ENCODE measurements at places on chromosomes 4 and X.

DNA sequence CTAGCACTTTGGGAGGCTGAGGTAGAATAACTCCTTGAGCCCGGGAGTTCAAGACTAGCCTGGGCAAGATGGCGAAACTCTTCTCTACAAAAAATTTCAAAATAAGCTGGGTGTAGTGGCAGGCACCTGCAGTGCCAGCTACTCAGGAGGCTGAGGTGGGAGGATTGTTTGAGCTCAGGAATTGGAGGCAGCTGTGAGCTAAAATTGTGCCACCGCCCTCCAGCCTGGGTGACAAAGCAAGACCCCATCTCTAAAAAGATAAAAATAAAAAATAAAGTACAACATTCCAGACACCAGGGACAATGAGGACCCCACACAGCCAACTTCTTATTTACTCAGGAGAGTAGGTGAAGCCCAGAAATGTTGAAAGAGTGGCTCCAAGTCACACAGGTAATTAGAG is 53.0 kb downstream of the APBB2 start:
- DNase-seq, result no peak

DNA sequence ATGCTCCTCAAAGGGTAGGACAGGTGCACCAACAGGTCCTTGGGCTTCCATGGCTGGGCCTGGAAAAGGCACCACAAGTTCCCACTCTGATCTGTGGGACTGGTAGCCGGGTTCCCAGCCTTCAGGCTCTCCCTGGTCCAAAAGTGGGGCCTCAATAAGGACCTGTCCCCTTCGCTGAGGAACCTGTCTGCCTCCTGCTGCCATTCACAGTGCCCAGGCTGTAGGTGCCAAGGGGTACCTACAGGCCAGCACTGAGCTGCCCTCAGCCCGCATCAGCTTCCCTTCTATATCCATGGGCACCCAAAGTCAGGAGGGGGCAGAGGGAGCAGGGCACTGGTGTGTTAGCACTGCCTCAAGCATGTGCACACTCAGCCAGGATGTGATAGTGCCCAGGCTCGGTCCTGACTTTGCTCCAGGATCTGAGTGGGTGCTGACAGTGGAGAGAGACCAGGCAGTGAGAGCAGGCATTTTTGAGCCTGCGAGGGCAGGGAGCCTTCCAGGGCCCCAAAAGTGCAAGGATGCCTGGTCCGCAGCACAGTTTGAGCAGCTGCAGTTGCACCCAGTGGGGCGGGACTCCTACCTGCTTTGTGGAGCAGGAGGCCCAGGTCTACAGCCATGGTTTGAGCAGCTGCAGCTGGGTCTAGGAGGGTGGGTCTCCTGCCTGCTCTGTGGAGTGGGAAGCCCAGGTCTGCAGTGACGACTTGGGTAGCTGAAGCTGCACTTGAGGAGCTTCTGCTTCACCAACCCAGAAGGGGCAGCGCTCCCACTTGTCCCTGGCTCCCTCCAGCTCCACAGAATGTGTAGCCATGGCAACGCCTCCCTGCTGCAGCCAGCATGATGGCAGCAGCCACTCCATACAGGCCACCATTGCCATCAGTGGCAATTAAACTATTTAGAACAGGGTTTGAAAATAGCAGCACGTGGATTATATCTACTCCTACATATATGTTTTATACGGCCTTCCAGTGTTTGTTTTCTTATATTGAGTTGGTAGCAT is 376.4 kb downstream of the KCTD8 start:
- DNase-seq, result no peak

GRCh38 chr4:24794916-24795665 is at the start of gene SOD3:
Gene SOD3, plus strand, starts transcription at chr4:24795573. Its CDS starts 3,949 bp downstream, at chr4:24799522.
- no peak for DNase-seq

GRCh38 chr4:177008071-177008835 is 215.5 kb upstream of the VEGFC start:
- no peak for DNase-seq

DNA sequence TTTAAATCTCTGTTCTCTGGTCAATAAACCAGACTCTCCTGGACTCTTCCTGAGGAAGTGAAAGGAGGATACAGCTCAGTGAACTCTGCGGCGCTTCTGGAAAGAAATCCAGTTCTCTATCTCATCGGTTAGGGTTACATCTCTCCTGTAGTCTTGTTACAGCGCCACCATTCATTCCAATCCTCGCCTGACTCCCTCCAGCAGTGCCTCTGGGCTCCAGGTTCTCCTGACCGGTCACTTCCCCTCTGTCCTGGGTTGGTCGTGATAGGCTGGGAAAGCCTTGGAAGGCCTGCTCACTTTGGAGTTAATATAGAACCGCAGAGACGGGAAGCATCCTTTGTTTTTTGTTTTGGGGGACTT is 97.0 kb upstream of the STOX2 start:
- DNase-seq, result no peak

- no peak for DNase-seq
Observed at GRCh38 chrX:37603938-37604409, 32.5 kb downstream of the LANCL3 start.

DNA sequence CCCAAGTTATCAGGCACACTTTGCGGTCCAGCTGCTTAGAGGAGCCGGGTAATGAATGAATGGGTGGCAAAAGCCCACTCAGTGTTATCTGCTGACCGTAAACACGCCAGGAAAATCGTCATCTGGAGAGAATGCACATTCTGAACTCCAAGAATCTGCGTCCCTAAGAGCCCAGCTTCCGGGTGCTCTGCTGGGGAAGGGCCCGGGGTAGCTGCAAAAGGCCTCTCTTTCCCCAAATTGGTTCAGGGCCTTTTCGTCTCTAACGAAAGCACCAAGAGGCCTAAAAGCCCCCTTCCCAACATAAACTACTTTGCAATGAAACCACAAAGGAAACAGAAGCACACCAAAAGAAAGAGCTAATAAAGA is 1.6 kb upstream of the SFRP2 start:
- no peak for DNase-seq

- no peak for DNase-seq
Observed at GRCh38 chr4:93730760-93731159, 97.8 kb upstream of the ATOH1 start.

GRCh38 chr4:112185740-112186670 is 40.8 kb downstream of the FAM241A start:
- no peak for DNase-seq

- no peak for DNase-seq
Observed at GRCh38 chrX:151973060-151973661, 1.3 kb downstream of the GABRE start.

GRCh38 chrX:19776753-19777152 is 110.6 kb downstream of the SH3KBP1 start:
- DNase-seq, result no peak

- no peak for DNase-seq
Observed at GRCh38 chr4:1534095-1534872, 128.0 kb upstream of the NKX1-1 start.

DNA sequence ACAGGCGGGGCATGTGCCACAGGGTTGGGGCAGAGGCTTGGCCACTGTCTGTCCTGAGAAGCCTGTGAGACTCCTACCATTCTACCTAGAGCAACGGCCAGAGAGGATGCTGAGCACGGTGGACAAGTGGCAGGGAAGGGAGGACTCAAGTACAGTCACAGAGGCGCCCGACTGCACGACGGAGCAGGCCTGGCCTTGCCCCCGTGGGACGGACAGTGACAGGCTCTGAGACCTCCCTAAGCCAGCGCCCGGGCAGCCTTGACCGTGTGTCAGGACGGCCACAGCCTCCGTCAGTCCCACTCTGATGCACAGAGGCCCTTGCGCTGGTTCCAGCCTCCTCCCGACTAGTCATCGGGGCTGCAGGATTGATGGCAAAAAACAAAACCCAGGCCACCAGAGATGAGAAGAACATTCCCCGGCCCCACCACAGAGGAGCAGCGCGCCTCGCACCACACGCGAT is 36.7 kb upstream of the MXD4 start:
- DNase-seq, result no peak

GRCh38 chr4:75822416-75822815 is 79.8 kb downstream of the PPEF2 start:
- no peak for DNase-seq

DNA sequence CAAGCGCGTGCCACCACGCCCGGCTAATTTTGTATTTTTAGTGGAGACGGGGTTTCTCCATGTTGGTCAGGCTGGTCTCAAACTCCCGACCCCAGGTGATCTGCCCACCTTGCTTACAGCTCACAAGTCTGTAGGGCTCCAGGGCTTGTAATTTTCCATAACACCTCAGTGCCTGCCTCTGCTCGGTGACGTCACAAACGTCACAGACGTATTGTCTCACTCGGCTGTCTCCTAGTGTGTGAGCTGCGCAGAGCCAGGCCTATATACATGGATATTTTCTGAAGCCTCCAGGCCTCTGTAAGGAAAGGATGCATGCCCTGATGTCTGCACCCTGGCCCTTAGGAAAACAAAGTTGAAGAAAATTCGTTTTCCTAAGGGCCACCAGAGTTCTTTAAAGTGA is 8.6 kb upstream of the NKRF start:
- no peak for DNase-seq

DNA sequence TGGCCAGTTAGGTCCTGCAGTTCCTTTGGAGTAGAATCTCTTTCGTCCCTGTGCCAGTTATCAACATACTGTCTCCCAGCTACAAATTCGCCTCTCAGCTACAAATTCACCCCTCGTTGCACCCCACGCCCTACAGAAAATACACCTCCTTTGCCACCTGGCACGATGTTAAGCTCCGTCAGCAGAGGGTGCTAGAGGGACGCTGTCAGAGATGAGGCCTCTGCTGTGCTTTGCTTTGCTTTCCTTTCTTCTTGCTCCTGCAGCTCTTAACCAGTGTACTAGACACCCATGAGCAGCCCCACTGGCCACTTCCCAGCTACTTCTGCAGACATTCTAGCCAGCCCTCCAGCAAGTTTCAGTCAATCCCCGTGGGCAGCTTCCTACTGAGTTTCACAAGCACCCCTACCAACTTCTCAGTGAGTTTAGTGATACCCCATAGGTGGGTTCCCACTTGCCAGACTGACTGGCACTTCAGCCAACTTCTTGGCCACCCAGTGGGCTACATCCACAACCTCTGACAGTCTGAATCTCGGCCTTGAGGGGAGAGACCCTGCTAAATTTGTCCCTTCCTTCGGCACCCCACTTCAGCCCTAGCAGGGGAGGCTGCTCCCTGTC is 21.8 kb downstream of the HAUS3 start:
- DNase-seq, result peak; percentile 62

DNA sequence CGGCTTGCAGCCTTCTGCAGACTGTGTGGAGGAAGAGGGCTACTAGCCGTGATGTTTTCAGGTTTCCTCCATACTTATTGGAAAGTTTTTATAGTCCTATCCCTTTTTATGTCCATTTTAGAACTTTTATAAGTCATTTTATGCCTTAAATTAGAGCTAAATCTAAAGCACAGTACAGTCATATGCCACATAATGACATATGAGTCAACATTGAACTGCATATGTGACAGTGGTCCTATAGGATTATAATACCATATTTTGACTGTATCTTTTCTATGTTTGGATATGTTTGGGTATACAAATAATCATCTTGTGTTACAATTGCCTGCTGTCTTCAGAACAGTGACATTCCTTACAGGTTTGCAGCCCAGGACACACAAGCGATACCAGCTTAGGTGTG is 200.2 kb downstream of the SPRY1 start:
- no peak for DNase-seq

- no peak for DNase-seq
Observed at GRCh38 chr4:181083757-181084361, 1159.3 kb upstream of the TENM3 start.

DNA sequence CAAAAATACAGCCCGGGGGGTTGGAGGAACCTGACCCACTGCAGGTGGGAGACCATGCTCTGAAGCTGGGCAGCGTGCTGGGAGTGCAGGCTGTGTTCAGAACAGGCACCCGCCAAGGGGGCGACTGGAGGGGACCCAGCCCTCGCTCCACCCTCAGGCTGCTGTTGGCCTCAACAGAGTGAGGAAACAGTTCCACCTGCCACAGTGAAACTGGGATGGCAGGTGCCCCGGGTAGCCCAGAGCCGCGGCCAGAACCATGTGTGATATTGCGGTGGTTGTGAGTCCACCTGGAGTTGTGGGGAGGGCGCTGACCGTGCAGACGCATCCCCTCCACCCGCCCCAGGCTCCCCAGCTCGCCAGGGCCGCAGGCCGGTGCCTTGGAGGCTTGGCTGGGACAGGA is 45.7 kb upstream of the PSAPL1 start:
- no peak for DNase-seq

GRCh38 chr4:6688879-6689505 is 4.7 kb upstream of the S100P start:
- peak; percentile 87 for DNase-seq

- DNase-seq, result no peak
Observed at GRCh38 chrX:132748909-132749308, 209.5 kb downstream of the HS6ST2 start.

DNA sequence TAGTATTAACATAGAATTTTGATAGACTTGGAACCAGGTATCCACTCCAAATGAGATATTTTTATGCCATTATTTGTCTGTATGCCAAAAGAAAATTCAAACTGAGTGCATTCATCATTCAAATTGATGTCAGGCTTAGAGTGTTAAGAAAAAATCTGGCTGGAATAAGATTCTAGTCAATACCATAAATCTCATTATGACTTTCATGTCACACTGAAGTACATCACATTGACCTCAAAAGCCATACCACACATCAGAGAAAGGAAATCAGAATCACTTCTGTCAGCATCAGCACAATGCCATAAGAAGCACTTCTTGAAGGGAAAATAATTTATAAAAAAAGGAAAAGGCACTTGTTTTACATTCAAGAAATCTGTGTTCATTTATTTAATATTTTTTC is 119.0 kb upstream of the BMP3 start:
- no peak for DNase-seq

- DNase-seq, result no peak
Observed at GRCh38 chrX:17854069-17854468, 7.0 kb downstream of the RAI2 start.

DNA sequence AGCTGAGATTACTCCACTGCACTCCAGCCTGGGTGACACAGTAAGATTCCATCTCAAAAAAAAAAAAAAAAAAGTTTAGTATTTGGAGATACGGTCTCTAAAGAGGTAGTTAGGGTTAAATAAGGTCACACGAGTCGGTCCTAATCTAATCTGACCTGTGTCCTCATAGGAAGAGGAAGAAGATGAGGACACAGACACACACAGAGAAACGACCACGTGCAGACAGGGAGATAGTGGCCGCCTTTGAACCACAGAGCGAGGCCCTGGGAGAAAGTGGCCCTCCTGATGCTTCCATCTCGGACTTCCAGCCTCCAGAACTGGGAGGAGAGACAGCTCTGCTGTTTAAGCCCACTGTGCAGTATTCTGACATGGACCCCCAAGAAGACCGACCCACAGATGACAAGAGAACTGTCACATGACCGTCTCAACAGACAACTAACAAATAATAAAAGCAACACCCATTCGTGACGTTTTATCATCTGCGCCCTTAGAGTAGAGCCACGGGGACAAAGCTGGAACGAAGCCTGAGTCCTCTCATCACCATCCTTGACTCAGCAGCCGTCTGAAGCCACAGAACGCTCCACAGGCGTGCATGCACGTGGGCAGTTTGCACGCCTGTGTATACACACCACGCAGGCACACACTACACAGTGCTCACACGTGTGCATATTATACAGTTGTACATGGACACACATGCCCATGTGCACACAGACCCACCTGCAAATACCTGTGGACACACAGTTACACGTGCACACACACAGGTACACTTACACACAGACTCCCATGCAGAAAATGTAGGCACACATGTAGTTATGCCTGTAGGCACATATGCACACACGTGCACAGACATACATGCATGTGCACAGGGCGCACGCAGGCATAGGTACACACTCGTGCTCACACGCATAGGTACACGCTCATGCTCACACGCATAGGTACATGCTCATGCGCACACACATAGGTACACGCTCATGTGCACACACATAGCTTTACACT is 51.7 kb downstream of the FAM53A start:
- DNase-seq, result no peak

Data from GM13976 (cell line).